Activated T-helper 17 cell treated with anti-CD3 and anti-CD28 coated beads, Interleukin-2, amount 50 U/mL, for 72 hours (primary cell): ENCODE measurements at places on chromosomes 6 and 20. TPM values are rescaled to one million over a fixed set of nuclear protein-coding genes. Genes with fewer than 3 reads are reported as not detected.

Gene SLC12A5
- 0.61 TPM for total RNA-seq

Gene VIP
- total RNA-seq, result not detected

Gene NDUFAF5
- 31.2 TPM for total RNA-seq

Gene ADAT2
- total RNA-seq, result 32.6 TPM

Gene LHFPL5
- 0.21 TPM for total RNA-seq

Gene OPN5
- not detected for total RNA-seq

Gene RING1
- 22.7 TPM for total RNA-seq

Gene SIRPB2
- total RNA-seq, result not detected

Gene MROH8
- 0.32 TPM for total RNA-seq

Gene TNNC2
- total RNA-seq, result 0.37 TPM

Gene PTCRA
- not detected for total RNA-seq

Gene PERP
- total RNA-seq, result 14.1 TPM

Gene MATN4
- total RNA-seq, result 0.66 TPM

Gene BMP6
- total RNA-seq, result 0.21 TPM

Gene RXRB
- 68.7 TPM for total RNA-seq

Gene CLIC5
- total RNA-seq, result 10.6 TPM

- ATAC-seq, result no peak
These were observed 10.2 kb upstream of the ZDHHC14 start for GRCh38 chr6:157370755-157371154.

- ATAC-seq, result peak; percentile 92
These were observed 121.1 kb downstream of the PLEKHG1 start for GRCh38 chr6:150720774-150721233.

DNA sequence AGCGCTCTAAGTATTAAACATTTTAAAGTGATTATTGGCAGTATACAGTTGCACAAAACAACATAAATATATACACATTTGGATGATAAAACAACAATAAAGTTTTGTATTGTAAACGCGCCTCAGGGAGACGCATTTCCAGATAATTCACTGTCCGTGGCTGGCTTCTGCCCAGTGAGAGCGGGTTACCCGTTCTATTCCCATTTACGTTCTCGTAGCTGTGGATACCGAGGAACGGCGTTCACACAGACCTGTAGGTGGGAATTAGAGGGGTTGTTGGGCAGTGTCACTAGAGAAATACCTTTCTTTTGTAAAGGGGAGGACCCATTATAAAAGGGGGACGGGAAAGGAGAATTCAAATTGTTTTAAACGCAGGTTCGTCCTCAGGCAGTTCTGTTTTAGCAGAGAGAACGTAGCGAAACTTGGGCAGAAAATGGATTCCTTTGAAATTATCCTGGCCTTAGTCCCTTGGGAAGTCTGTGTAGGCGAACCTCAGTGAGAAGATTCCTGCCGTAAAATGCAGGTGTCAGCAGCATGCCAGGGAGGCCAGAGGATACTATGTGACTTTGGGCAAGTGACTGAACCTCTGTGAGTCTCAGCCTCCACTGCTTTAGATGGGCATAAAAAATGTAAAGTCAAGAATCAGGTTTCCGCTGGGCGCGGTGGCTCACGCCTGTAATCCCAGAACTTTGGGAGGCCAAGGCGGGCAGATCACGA lies 756 bp downstream of the MTG2 start:
- no peak for ATAC-seq

- no peak for ATAC-seq
These were observed 7.5 kb downstream of the VGLL2 start for GRCh38 chr6:117272891-117273290.

GRCh38 chr20:1825507-1825906 lies 69.7 kb upstream of the SIRPA start:
- no peak for ATAC-seq

DNA sequence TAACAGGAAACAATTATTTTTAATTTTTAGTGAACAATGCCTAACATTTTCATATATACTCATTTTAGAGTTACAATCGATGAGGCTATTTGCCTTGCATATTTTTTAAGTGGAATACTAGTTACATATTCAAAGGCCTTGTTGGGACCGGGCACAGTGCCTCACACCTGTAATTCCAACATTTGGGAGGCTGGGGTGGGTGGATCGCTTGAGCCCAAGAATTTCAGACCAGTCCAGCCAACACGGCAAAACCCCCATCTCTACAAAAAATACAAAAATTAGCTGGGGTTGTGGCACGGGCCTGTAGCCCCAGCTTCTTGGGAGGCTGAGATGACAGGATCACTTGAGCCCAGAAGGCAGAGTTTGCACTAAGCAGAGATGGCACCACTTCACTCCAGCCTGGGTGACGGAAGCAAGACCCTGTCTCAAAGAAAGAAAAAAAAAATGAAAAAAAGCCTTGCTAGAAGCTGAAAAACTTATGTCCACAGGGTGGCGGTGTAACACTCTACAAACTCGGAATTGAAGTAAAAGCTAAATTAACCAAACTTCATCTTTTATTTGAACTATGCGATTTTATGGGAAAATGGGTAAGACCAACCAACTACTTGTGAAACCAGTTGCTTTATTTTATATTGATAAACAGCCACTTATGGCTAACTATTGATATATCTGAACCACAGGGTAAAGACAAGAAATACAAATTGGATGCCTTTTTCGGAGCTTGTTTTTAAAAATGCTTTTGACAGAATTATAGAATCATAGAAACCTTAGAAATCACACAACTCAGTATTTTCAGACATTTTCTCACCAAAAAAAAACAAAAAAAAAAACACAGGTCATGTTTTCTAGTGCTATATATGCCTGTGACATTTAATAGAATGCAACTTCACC lies 24.1 kb upstream of the ROS1 start:
- no peak for ATAC-seq

DNA sequence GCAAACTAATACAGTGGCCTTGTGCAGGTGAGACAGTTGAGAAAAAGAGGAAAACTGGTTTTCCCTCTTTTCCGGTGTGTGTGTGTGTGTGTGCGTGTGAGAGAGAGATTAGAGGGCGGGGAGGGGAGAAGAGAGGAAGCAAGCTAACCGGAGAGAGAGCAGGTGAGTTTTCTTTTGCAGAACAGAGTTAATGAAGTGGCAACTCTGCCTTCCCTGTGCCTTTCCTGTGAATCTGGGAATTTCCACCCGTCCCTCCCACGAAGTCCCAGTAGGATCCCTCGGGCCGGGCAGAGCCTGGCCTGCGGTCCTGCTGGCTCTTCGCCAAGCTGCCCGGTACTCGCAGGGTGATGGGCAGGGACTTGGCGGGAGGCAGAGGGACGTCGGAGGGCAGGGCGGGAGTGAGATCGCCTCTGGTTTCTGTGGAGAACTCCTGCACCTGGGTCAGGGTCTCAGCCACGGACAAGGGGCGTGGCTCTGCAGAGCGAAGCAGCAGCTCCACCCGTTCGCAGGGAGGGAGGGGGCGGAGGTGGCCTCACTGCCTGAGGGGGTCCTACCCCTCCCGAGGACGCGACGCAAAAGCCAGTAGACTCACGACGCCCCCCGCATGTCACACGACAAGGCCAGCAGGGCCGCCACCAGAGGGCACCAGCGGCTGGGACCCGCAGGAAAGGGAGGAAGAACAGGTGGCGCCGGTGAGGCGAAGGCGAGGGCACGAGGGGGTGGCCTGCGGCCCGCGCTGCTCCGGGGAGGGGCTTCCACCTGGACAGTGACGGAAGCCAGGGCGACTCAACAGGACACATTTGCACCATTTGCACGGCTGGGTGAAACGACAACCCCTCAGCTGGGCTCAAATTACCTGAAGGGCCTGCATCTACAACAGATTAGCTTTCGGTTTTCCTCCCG lies 51.2 kb upstream of the RNF182 start:
- peak; percentile 88 for ATAC-seq

GRCh38 chr6:7267466-7268091 lies 45.4 kb downstream of the SSR1 start:
- no peak for ATAC-seq

GRCh38 chr6:22149096-22149495 lies 147.7 kb downstream of the PRL start:
- ATAC-seq, result no peak

DNA sequence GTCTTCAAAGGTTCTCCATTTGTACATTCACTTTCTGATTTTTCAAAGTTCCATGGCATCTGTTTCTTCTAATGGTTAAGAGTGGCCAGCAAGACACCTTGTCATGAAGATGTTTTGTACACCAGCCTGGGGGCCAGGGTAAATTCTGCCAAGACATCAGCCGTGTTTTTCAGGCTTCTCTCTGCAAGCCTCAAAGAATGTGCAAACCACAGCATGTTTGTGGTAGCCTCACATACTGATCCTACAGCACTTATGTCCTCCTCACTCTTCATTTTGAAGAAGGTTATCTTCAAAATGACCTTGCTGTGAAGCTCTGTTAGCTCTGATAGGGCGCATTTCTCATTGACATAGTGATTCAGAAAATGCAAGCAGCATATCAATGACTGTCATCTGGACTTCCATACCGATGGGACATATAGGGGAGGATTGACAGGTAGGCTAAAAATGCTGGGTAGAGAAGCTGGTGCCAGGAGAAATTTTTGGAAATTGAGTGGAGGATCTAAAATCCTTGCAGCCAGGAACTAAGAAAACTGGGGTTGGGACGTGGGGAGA lies 59.3 kb upstream of the SPTLC3 start:
- ATAC-seq, result no peak

GRCh38 chr6:28167926-28168325 lies 26.2 kb downstream of the ZKSCAN8 start:
- no peak for ATAC-seq

- no peak for ATAC-seq
These were observed 101.4 kb upstream of the CEP85L start for GRCh38 chr6:118752803-118753202.

DNA sequence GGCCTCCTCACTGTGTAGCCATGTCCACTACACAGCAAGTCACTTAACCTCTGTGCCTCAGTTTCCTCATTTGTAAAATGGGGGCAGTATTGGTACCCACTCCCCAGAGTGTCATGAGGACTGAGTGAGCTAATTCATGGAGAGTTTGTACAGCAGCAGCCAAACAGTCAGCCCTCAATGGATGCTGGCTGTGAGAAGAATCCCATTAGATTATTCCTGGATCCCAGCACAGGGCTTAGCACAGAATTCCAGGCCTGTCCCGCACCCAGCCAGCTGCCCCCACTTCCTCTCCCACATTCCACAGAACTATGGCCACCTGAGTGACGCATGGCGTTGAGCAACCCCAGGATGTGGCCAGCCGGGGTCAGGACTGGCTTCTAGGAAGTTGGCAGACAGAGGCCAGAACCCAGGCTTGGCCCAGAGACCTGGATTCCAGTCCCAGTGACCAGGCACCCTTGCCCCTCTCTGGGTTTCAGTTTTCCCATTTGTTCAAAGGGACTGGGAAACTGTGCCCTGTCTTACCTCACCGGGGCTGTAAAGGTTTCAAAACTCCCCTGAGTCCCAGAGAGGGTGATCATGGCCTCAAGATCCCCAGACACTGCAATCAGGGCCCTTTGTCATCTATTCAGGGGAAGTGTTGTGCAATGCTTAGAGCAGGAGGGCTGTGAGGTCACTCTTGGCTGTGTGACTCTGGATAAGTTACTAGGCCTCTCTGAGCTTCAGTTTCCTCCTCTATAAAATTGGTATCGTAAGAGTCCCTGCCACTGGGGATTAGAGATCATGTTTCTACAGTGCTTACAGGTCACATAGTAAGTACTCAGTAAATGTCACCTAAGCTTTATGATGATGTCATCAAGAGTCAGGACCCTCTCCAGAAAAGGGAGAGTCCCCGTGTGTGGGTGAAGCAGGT lies 3.0 kb upstream of the TGM2 start:
- peak; percentile 60 for ATAC-seq

DNA sequence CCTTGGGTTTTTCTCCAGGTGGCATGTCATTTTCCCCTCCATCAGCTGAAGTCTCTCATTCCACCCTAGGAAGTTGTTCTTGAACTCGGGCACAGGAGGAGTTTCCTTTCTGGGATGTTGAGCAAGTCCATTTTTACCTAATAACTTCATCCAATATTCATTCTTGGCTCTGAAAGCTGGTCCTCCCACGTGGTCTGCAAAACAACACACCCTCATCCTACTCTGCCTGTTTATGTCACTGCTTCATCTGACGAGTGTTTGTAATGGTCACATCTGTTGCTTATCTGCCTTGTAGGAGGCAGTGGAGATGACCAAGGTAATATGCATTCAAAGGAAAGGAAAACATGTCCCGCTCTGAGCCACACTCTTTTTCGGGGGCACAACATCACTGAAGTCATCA lies 41.7 kb upstream of the AIG1 start:
- no peak for ATAC-seq

GRCh38 chr6:109962271-109962670 lies 15.8 kb upstream of the GPR6 start:
- ATAC-seq, result no peak

GRCh38 chr20:21523281-21523868 lies 9.5 kb upstream of the NKX2-2 start:
- no peak for ATAC-seq

GRCh38 chr6:135323202-135323668 lies 142.1 kb downstream of the MYB start:
- no peak for ATAC-seq

DNA sequence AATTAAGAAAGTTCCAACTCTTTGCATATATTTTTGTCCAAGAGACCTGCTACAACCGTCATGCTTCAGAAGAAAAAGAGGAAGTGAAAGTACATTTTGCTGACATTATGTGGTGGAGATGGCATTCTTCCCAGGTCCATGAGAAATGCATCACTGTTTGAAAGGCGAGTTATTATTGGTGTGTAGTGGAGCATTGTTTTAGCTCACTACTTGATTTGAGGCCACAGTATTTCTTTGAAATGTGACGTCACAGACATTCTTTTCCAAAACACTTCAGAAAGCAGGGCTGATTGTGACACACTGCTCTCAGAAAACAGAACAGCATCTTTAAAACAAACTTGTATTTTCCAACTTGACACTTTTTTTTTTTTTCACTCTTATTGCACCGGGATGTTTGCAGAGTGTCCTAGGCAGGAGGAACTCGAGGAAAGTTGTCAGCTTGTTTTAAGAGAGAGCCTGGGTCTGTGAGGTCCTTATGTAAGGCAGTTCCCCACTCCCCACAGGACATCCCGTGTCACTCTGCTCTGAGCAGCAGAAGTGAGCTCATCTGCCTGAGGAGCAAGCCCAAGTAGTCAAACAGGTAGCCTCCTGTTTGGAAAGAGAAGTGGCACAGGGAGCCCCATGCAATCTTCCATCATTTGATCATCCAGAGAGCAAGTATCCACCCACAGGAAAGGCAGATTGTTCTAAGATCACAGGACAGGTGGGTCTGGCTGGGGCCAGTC lies 1.1 kb downstream of the SPTLC3 start:
- ATAC-seq, result peak; percentile 74

DNA sequence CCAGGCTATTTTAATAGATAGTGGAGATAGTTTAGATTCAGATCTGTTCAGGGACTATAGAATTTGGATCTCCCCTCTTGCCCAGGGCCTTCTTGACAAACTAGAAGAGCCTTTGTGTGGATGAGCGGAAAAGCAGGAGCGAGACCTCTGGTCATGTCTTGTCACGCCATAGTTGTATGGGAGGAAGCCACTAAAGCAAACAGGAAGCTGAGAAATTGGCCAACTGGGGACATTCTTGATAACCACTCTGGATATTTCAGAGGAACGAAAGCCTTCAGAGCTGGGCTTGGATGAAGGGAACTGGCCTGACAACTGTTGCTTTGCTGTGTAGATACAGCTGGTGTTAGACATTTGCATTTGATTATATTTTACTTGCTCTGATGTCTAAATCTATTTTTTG lies 54.1 kb upstream of the EXOC2 start:
- no peak for ATAC-seq

- no peak for ATAC-seq
These were observed 177.8 kb downstream of the VEGFA start for GRCh38 chr6:43947860-43948259.

- ATAC-seq, result no peak
These were observed 104.0 kb downstream of the CD2AP start for GRCh38 chr6:47581591-47581990.

GRCh38 chr20:5261763-5262162 lies 55.0 kb downstream of the PROKR2 start:
- ATAC-seq, result no peak

- no peak for ATAC-seq
These were observed 34.9 kb downstream of the PYGB start for GRCh38 chr20:25282796-25283195.
